Right renal cortex interstitium (tissue), 3 donors: ENCODE measurements at places on chromosomes 13 and 19. TPM values are rescaled to one million over a fixed set of nuclear protein-coding genes. Genes with fewer than 3 reads are reported as not detected.

The TICAM1 gene
- 5.4 TPM for polyA plus RNA-seq

The CDX2 gene
- polyA plus RNA-seq = not detected

The MAN2B1 gene
- 23.6 TPM for polyA plus RNA-seq

The NBEA gene
- 21.6 TPM for polyA plus RNA-seq

The PSG1 gene
- polyA plus RNA-seq = 0.78 TPM

The ZIM2 gene
- 0.76 TPM for polyA plus RNA-seq

The MCEMP1 gene
- 0.10 TPM for polyA plus RNA-seq
